Endothelial cell of umbilical vein (primary cell): ENCODE measurements at places on chromosomes 4 and X. TPM values are rescaled to one million over a fixed set of nuclear protein-coding genes. Genes with fewer than 3 reads are reported as not detected.

ZMAT1 gene
- 3.7 and 4.3 TPM in 2 replicates for total RNA-seq

STPG2 gene
- not detected in 2 replicates for total RNA-seq

SPATA18 gene
- total RNA-seq = 4.6 and 5.5 TPM in 2 replicates

TCEAL4 gene
- total RNA-seq = 60.4 and 74.6 TPM in 2 replicates

TLR10 gene
- total RNA-seq = not detected in 2 replicates

KDR gene
- 139 and 145 TPM in 2 replicates for total RNA-seq

INTU gene
- 4.3 and 5.4 TPM in 2 replicates for total RNA-seq

TBC1D9 gene
- total RNA-seq = 43.4 and 45.3 TPM in 2 replicates

CFAP47 gene
- total RNA-seq = not detected in 2 replicates

CSAG1 gene
- not detected in 2 replicates for total RNA-seq

SPACA5 gene
- total RNA-seq = not detected in 2 replicates

SYTL5 gene
- not detected in 2 replicates for total RNA-seq

GLOD5 gene
- total RNA-seq = not detected in 2 replicates

NPNT gene
- total RNA-seq = not detected in 2 replicates

PABPC1L2A gene
- total RNA-seq = not detected in 2 replicates

TBL1X gene
- 22.1 and 25.3 TPM in 2 replicates for total RNA-seq

PPAT gene
- total RNA-seq = 21.8 and 25.5 TPM in 2 replicates

CPE gene
- total RNA-seq = 8.1 and 9.2 TPM in 2 replicates

MTCP1 gene
- total RNA-seq = 15.8 and 15.9 TPM in 2 replicates

GPC3 gene
- total RNA-seq = not detected in 2 replicates

WNK3 gene
- 2.6 and 2.7 TPM in 2 replicates for total RNA-seq

DTHD1 gene
- total RNA-seq = not detected in 2 replicates

EDNRA gene
- not detected in 2 replicates for total RNA-seq

USP17L21 gene
- total RNA-seq = not detected in 2 replicates

TBX22 gene
- not detected in 2 replicates for total RNA-seq

F8A3 gene
- 9.7 TPM in 1 of 2 replicates, not detected in the other for total RNA-seq

IL21 gene
- total RNA-seq = not detected in 2 replicates

PDLIM3 gene
- total RNA-seq = 9.7 and 12.2 TPM in 2 replicates

CHRDL1 gene
- total RNA-seq = not detected in 2 replicates

MAGEA4 gene
- not detected in 2 replicates for total RNA-seq

RPL34 gene
- total RNA-seq = 1,114 and 1,139 TPM in 2 replicates

HELT gene
- total RNA-seq = not detected in 2 replicates

ALAS2 gene
- not detected in 2 replicates for total RNA-seq

LYAR gene
- total RNA-seq = 24.6 and 27.9 TPM in 2 replicates

DIPK2B gene
- 74.8 and 106 TPM in 2 replicates for total RNA-seq

TMPRSS11B gene
- not detected in 2 replicates for total RNA-seq

FRMPD4 gene
- total RNA-seq = not detected in 2 replicates
